Activated CD8-positive, alpha-beta memory T cell treated with anti-CD3 and anti-CD28 coated beads, Interleukin-2, amount 10 ng/mL, durations not matched to agents 7 days and 5 days (primary cell): ENCODE measurements at places on chromosomes 3 and 15. TPM values are rescaled to one million over a fixed set of nuclear protein-coding genes. Genes with fewer than 3 reads are reported as not detected.

CRYBG3 gene
- total RNA-seq: 5.9 TPM

- no peaks in the 10 kb centered on the region for H3K36me3 ChIP-seq
- H3K27ac ChIP-seq: no peak overlapping the region
- peaks cover 73% of the 10 kb centered on the region for H3K27me3 ChIP-seq
- no peak overlapping the region for H3K4me3 ChIP-seq
- H3K4me1 ChIP-seq: peaks cover 8% of the 10 kb centered on the region
Measured at GRCh38 chr15:70852501-70853317, 1.2 kb downstream of the LARP6 start.

DNA sequence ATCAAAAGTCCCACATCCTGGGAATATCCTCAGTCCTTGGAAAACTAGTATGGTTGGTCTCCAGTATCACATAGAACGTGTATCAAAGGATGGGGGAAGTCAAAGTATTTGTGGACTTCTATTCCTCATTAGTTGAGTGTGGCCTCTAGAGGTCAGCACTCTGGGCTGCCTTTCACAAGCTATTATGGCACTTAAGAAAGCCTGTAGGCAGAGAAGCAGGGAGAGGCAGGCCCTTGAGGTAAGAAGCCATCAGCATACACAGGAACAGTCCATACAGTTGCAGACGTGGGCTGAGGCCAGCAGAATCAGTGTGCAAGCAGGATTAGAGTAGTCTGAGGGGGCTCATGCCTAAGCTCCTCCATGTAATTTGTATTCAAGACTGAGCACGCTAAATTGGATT, 341.7 kb downstream of the CLSTN2 start:
- no peak for DNase-seq
- no peaks in the 10 kb centered on the region for H3K27me3 ChIP-seq
- no peaks in the 10 kb centered on the region for H3K36me3 ChIP-seq
- H3K27ac ChIP-seq: no peak overlapping the region

DNA sequence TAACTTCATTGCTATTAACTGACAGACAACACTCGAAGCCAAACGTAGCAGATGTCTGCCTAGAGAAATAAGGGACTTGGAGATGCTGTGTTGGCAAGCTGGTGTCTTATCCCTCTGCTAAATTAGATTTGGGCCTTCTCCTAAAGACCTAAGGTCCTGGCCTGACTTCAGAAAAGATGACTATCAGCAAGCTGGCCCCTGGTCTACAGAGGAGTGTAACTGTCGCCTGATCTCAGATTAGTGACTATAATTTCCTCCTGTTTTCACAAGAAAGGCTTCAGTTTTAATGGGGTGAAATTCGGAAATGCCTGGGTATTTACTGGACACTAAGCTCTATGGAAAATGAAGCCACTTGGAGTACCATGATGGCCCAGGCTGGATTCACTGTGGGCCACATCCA, 53.1 kb upstream of the SLC7A14 start:
- no peaks in the 10 kb centered on the region for H3K36me3 ChIP-seq
- peaks cover 24% of the 10 kb centered on the region for H3K27me3 ChIP-seq
- DNase-seq: no peak
- no peak overlapping the region for H3K4me3 ChIP-seq
- peaks cover 8% of the 10 kb centered on the region for H3K4me1 ChIP-seq
- no peak overlapping the region for H3K27ac ChIP-seq

ZNF860 gene
- not detected for total RNA-seq
